ENCODE measurements at places on chromosomes 7 and 10.

DNA sequence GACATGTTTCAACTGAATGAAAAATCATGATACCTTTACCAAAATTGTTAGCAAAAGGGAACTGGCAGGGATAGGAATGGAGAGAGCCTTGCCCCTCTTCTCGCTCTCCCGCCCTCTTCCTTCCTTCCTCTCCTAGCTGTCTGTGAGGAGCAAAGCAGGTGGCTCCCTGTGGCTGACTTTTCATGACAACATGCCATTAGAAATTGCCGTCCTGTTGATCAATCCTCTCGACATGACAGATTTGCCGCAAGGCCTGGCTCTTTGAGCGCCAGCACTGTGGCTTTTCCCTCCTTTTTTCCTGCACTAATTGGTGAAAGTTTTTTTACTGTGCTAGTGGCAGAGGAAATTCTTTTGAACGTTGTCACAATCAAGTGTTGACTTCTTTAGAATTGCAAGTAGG is 171.1 kb downstream of the TCF7L2 start:
- DNase-seq = no peak

GRCh38 chr7:7681191-7681935 is 37.0 kb downstream of the RPA3 start:
- peak; percentile 6 for DNase-seq

GRCh38 chr7:120521761-120522737 is 249.1 kb downstream of the KCND2 start:
- DNase-seq = no peak

DNA sequence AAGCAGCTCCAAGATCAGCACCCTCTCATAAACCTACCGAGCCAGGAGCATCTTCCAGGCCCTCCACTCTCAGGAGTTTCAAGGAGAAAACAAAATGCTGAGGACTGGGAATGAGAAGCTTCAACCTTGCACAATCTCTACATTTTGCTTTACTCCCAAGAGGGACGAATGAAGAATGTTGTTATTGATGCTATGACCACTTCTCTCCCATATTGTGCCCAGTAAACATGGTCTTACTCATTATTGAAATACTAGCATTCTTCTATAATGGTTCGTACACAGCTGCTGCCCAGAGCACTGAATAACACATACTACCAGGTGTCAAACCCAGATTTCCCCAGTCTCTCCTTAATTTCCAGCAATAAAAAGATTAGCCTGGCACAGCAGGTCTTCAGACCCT is 63.4 kb upstream of the BET1 start:
- no peak for DNase-seq

DNA sequence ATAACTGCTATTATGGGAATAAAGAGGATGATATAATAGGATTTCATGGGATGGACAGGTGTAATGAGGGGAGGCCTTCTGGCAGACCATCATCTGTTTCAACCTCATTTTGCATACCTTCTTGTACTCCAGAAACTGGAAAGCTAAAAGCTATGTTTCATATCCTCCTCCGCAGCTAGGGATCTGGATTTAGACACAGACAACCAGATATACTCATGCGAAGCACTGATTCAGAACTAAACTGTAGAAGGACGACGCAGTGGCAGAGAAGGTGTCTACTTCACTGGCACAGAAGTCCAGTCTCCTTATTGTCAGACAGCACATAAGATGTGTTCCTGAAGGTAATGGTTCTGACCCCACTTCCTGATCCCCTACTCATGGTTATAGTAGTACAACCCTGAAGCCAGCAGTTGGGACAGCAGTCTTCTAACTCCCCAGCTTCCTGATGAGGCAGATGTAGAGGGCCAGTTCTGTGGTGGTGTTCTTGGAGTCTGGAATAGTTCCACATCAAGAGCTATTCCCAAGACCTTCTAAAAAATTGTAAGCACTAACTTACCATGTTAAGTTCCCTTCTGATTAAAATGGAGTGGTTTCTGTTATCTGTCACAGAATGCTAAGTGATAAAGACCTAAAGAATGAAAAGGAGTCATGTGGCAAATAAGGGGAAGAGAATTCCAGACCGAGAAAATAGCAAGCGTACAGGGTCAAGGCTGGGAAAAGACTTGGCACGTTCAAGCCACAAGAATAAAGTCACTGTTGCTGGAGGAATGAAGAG is 550.3 kb downstream of the GRM8 start:
- no peak for DNase-seq

GRCh38 chr10:69474742-69475432 is 23.6 kb downstream of the TSPAN15 start:
- DNase-seq = no peak

DNA sequence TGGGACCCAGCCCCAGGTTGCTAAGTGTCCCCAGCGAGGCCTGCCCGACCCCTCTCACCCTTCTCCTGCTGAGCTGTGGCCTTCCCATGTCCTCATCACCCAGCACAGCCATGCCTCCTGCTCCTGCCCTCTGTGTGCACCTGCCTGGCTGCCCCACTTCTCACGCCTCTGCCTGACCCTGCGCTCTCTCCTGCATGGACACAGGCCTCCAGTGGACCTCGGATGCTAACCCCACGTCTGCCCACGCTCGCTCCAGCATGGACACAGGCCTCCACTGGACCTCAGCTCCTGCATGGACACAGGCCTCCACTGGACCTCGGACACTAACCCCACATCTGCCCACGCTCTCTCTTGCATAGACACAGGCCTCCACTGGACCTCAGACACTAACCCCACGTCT is 111.6 kb downstream of the ADARB2 start:
- no peak for DNase-seq

DNA sequence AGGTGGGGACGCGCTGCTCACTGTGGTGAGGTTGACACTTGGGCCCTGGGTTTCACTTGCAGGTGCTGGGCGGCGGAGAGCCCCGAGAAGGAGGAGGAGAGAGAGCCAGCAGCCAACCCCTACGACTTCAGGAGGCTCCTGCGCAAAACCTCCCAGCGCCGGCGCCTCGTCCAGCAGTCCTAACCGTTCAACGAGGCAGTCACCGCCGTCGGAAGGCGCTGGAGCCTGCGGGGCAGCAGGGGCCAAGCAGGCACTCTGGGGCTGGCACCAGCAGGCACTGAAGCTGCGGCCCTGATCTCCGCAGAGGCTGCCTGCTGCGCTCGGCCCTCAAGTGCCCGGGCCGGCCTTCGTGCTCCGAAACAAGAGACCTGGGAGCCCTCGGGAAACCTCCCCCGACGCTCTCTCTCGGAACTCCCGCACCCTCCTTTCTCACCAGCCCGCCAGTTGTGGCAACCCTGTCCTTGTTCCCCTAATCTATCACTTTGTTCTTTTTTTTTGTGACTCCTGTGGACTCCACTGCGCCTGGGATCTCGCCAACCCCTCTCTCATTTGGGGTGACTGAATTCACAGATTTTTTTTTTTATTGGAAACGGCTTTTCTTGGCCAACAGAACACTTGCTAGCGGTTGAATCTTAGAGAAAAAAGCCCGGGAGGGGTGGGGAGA is 4.7 kb upstream of the GAD2 start:
- DNase-seq = no peak

DNA sequence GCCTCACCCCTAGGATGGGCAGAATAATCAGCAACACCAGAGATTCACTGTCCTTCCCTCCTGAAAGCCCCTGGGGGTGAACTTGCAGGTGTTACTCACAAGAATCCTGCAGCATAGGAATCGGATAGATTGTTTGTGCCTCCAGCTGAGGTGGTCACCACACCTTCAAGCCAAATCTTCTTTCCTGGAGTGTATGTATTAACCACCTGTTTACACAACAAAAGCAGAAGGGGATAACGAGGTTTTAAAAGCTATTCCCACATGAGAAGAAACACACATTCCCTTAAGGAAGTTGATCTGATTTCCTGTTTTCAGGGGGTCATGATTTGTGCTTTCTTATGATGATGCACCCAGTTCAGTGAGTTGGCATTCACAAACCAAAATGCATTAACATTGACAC is 173.8 kb upstream of the HPS1 start:
- DNase-seq = no peak

DNA sequence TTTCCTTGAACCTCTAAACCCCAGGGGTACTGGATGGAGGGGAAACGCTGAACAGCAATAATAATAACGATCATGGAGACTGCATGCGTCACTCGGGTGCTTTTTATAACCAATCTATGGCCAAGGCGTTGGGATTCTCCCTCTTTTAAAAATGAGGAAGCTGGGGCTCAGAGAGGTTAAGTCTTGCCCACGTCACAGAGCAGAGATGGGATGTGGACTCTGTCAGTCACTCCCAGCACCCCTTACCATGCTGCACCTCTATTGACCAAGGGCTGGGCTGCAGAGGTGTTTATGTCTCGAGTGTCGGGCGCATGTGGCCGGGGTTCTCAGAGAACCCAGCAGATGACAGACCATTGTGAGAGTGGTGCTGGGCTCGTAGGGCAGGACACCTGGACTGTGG is 129.9 kb downstream of the CDH23 start:
- no peak for DNase-seq

GRCh38 chr7:44398511-44398911 is 73.1 kb upstream of the CAMK2B start:
- no peak for DNase-seq

GRCh38 chr7:120184866-120185265 is 88.1 kb upstream of the KCND2 start:
- DNase-seq = no peak

DNA sequence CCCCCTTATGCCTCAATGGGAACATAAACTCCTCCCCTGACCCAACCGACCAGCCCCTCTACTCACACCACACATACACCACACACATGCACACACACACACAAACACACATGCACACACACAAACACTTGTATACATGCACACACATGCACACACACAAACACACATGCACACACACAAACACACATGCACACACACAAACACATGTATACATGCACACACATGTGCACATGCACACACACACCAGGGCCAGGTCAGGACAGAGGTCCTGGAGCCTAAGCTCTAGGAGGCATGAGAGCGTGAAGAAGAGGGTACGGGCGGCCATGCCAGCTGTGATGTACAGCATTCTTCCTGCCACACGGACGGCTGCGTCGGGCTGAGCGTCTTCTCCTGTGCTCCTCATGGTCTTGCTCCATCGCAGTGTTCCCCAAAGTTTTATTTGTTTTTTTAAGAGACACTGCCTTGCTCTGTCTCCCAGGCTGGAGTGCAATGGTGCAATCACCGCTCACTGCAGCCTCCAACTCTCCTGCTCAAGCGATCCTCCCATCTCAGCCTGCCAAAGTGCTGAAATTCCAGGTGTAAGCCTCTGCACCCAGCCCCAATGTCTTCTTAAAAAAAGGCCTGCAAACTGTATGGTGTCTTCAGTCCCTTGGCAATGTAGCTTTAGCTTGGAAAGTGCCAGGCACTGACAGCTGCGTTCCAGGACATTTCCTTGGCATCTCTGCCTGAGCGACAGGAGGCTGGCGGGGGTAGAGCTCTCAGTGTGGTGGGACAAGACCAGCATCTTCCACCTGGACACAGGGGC is 38.8 kb upstream of the INPP5A start:
- DNase-seq = no peak

- DNase-seq = no peak
Observed at GRCh38 chr7:42843205-42843800, 68.6 kb downstream of the C7orf25 start.

- DNase-seq = no peak
Observed at GRCh38 chr10:132539894-132540293, 2.3 kb downstream of the INPP5A start.

GRCh38 chr7:121005996-121006584 is 17.6 kb downstream of the CPED1 start:
- no peak for DNase-seq

DNA sequence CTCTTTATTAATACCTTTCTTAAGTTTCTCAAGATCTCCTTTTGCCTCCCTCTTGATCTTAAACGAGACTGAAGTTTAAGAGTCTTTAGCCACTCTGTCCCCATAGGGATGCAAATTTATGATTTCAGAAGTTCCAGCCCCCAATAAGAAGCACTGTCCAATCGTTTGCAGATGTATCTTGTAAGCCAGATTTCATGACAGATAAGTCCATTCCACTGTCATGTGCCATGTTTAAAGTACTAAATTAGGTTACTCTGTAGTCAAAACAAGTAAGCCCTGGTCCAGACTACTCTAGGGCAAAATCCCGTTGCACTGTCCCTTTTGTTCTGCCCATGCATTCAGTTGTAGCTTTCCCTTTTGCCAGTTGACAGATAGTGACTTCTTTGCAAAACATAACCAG is 157.2 kb upstream of the KAT6B start:
- DNase-seq = no peak

DNA sequence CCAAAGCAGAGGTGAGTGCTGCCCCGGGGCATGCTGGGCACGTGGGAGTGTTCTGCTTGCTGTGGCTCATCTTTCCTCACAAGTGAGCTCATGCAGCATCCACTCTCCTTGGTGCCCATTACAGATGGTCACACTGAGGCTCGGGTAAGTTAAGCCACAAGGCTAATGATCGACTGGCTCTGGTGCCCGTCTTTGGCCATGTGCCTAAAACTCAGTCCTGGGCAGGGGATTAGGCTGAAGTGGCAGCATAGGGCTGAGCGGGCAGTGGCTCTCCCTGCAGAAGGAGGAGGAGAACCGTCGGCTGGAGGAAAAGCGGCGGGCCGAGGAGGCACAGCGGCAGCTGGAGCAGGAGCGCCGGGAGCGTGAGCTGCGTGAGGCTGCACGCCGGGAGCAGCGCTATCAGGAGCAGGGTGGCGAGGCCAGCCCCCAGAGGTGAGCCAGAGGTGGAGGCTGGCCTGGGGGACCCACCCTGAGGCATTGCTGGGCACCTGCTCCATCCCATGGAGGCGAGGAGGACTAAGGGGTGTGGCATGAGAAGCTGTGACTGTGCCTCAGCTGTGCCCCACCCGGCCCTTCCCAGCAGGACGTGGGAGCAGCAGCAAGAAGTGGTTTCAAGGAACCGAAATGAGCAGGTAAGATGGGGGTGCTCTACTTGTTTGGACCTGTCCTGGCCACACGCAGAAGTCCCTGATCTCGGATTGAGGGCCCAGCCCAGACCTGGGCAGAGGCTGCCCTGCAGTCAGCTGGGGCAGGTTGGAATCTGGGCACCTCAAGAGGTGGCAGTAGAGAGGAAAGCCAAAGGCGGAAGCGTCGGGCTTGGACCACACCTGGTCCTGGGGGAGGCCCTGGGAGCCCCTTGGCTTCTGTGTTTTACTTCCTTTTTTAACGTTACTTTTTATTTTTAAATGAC is 7.3 kb downstream of the PGAM2 start:
- DNase-seq = no peak

DNA sequence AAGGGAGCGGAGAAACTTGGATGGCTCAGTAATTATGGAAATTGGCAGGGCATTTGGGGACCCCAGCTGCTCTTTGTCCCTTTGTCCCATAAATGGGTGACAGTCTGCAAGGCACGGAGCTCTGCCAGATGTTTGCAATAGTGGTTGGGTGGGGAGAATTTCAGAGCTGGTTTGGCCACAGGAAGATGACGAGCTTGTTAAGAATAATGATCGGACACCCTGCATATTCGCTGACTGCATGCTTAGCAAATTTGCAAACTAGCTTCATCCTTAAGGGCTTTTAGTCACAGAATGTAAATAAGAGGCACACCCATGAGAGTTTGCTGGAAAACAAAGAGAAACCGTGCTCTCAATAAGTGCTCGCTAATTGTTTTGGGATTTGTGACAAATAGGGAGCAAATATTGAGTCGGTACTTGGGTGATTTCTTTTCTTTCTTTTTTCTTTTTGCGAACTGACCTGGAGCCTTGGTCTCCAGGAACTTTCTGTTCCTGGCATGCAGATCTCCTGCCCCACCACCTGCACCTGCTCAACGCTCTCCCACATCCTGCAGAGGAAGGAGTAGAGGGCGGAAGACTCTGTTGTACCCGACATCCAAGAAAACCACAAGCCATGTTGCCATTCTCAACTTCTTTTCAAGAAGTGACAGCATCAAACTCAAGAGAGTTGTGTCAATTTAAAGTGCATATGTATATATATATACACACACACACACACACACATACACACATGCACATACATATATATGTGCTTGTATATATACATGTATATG is 238.9 kb downstream of the CAMK1D start:
- no peak for DNase-seq

GRCh38 chr7:143988976-143989745 is 11.0 kb upstream of the OR6B1 start:
- no peak for DNase-seq

All from activated CD8-positive, alpha-beta memory T cell treated with anti-CD3 and anti-CD28 coated beads for 4 hours (primary cell).